ENCODE measurements at places on chromosomes 11 and 22.

DNA sequence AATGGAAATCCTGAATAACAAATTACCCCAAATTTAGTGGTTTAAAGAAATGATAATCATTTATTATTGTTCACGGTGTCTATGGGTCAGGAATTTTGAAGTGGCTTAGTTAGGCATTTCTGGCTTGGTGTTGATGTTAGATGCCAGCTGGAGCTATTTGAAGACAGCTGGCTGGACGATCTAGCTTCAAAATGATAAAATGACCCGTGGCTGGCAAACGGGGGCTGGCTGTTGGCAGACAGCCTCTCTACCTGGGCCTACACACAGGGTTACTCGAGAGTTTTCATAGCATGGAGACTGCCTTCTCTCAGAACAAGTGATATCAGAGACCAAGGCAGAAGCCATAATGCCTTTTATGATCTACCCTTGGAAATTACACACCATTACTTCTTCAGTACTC, 285.2 kb downstream of the METTL15 start:
- no peak for DNase-seq

DNA sequence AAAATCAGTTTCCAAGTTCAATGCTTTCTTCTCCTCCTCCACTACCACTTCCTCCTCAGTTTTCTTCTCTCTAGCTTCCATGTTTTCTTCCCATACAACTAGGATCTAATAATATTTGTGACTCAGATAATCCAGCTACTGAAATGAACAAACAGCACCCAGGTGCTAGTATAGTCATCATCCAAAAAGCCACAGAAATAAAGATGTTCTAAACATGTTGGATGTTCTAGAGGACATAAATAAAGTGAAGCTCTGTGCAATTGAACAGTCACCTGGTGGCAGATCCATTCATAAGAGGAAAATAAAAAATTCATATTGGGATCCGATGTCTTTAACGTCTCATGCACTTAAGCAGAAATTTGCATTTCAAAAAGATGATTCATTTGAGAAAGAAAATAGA, 142.8 kb downstream of the ENTHD1 start:
- no peak for DNase-seq

- peak; percentile 50 for DNase-seq
Observed at GRCh38 chr22:46845296-46846149, 83.1 kb downstream of the TBC1D22A start.

GRCh38 chr22:38069372-38070249, 12.4 kb downstream of the PICK1 start:
- no peak for DNase-seq

DNA sequence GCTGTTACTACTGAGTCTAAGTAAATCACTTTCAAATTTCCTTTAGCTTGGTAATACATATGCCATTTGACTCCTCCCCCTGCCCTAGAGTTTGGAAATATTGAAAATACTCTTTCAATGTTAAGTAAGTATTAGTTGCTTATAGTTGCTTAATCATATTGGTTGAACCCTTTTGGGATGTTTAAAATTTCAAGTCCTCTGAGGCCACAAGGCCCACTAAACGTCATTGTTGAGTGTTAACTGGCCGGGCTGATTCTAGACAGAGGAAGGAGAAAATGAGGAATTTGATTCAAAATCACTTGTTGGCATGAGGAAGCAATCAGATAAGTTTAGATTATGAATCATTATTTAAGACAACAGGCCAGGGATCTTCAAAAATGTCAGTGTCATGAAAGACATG, 8.5 kb downstream of the NAV2 start:
- no peak for DNase-seq

DNA sequence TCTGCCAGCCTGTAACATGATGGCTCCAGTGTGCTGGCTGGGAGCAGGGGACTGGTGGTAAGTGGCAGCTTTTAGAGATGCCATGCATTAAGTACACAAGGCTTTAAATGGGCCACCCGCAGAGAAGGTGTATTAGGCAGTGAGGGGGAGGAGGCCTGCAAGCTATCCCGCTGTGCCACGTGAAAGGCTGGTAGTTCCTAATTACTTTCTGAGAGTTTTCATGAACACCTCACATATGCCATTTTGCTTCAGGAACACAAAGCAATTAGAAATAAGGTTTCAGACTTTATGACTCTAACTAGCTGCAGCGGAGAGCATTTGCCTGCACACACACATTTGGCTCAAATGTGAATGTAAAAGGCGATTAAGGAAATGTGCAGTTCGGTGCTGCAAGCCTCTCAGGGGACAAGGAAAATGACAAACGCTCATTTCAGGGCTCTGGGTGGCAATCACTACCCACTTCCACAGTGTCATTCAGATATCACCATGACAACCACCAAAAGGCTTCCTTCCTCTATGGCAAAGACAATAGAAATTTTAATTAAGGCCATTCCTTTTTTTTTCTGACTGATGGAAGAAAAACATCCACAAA, 116.6 kb downstream of the PLEKHA7 start:
- no peak for DNase-seq

GRCh38 chr11:107856180-107856980, 2.2 kb downstream of the SLC35F2 start:
- no peak for DNase-seq

- DNase-seq = no peak
Observed at GRCh38 chr11:28132548-28132947, 24.4 kb downstream of the METTL15 start.

DNA sequence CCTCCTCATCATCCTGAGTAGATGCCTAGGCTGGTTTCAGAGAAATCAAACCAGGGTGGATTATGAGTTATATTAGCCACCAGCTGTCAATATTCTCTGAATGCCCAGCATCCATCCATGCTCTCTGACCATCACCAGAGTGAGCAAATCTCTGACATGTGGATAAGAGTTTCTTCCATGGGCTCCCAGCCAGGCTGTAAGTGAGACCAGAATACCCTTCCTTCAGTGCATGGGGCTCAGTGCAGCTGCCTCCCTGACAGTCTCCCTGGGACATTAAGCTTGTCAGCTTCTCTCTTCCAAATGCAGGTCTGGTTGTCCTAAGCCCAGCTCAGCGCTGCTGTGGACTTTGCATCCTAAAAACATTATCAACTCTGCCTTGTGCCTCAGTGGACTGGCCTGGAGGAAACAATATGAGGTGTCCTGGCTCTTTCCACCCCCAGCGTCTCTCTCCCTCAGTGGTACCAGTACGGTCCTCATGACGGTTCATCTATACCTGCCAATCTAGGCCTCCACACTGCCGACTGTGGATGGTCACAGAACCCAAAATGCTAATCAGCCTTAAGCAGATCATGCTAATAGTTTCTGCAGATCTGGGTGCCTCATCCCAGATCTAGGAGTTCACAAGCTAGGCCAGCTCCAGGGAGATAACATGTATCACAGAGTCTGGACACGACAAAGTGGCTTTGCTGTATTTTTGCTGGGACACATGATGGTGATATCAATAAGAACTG, 41.6 kb upstream of the PRAME start:
- DNase-seq = no peak

- no peak for DNase-seq
Observed at GRCh38 chr11:126319374-126319740, 15.5 kb downstream of the DCPS start.

- no peak for DNase-seq
Observed at GRCh38 chr11:133896642-133897330, 51.5 kb upstream of the SPATA19 start.

DNA sequence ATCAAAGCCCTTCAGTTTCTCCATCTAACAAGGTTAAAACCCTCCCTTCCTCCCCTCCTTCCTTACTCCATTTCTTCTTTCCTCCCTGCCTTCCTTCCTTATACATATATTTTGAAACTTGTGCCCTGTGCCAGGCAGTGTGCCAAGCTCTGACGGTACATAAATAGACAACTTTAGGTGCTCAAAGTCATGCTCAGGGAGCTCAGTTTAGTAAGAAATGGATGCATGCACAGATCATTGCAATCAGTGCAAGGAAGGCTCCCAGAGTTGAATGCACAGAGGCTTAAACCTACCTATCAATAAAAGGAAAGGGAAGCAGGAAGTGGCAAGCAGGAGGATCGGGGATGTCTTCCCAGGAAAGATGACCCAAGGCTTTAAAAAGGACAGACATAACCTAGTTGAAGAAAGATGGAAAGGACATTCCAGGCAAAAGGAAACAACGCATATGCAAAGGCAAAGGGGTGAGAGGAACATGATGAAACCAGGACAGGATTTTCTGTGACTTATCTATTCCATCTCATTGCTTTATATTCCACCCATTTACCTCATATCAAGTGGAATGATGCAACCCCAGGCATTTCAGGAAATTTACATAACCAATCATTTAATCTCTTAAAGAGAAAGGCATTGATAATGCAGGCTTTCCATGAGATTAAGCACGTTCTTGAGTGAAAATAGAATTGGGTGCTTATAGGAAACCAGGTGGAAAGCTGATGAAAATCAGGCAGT, 13.2 kb downstream of the FZD4 start:
- DNase-seq = no peak

GRCh38 chr11:6303661-6304060, 16.6 kb downstream of the CAVIN3 start:
- DNase-seq = no peak

DNA sequence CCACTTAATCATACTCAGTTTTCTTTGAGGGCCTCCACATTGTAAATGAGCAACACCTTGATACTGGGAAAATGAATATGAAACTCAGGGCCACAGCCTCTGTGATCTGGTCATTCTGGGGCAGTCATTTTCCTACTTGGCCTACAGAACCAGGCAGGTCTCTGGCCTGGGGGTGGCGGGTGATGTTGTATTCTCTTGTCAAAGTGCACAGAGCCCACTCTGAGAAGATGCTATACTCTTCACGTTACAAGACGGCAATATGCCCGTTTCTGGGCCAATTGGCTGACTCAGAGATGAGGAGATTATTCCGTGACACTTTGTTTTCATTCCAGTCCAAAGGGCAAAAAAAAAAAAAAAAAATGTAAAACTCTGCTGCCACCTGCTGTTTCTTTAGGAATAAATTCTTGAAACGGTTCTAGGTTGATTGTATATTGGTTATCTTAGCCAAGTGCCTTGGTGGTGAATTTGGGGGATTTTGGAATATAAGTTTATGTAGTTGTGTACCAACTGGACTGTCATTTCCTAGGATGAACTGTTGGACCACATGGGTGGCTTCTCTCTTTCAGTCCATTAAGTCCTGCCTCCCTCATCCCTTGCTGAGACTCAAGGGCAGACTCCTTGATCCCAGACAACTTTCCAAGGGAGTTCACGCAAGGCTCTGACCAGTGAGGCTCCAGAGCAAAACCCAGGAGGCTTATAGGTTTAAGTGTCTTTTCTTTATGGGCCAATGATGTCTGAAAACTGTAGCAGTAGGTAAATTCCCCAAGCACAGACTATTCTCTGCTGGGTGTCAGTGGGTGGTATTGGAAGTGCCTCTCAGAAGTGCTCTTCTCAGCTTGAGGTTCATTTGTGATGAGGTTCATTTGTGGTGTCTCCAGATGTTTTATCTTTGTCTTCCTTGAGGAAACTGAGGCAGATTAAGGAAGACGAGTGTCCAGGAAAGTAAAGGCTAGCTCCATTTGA, 18.2 kb downstream of the ADM start:
- peak; percentile 83 for DNase-seq

- DNase-seq = no peak
Observed at GRCh38 chr11:121337740-121338272, 45.2 kb downstream of the SC5D start.

GRCh38 chr11:62592146-62592815, 958 bp upstream of the TUT1 start:
- DNase-seq = no peak

DNA sequence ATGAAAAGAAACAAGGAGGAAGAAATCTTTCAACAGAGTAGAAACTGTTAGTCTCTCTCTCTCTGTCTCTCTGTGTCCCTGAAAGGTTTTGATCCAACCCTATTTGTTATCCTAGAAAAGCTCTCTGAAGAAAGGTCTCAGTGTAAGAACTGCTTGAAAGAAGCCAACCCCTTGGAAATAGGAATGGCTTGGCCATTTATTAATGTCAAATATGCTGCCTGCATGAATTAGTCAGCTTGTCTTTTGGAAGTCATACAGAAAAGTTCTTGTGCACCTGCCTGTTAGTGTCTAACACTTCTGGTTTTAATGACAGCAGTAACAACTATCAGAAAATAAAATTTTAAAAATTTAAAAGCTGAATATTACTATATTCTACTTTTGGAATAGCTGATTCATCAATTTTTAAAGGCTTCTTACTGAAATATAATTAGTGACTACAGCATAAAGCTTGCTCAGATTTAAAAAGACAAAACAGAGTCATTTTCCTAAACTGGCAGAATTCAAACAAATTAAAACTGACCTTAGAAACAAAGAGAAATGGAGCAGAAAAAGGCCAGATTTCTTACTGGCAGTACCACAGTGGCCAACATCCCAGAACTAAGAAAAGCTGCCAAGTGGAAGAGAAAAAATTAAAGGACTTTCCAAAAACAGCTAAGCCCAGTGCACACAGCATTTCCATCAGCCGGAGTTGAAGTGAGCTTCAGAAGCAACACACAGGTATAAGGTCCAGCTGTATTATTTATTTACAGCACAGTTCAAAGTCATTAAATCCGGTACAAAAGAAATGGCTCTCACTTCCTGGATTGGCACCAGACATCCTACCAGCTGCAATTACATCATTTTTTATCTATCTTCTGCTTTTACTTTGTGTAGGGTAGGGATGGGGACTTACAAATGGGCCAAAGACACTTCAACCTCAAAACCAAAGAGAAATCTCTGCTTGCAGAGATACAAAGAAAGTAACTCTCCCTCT, 76.3 kb downstream of the PRCP start:
- no peak for DNase-seq

DNA sequence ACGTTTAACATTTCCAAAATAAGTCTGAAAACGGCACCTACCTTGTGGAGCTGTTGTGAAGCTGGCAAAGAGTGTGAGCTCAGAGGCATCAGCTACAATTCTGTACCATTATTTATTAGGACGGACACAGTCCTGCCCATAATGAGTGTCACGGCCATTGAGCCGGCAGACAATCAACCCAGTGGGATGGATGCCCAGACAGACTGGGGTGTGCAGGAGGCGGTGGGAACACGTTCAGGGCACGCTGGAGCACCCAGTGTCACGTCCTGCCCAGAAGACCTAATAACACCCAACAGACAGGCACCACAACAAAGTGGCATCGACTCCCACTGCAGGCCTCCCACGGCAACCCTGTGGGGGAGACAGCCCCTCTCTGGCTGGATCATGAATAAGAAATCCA, 34.5 kb downstream of the TPST2 start:
- DNase-seq = no peak

DNA sequence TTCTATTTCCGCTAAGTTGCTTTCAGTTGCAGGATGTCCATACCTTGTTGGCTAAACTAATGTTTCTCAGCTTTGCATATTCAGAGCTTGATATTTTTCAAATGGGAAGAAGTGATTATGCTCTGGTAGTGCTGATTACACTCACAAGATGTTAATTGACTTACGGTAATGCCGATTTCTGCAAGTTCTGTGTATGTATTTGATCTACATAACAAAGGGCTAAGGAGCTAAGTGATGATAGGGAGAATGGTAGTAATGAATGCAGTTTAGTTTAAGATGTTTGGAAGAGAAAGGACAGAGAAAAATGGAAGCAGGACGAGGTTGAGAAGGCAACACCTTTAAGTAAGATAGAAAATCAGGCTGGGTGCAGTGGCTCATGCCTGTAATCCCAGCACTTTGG, 61.4 kb downstream of the FAM83F start:
- no peak for DNase-seq

DNA sequence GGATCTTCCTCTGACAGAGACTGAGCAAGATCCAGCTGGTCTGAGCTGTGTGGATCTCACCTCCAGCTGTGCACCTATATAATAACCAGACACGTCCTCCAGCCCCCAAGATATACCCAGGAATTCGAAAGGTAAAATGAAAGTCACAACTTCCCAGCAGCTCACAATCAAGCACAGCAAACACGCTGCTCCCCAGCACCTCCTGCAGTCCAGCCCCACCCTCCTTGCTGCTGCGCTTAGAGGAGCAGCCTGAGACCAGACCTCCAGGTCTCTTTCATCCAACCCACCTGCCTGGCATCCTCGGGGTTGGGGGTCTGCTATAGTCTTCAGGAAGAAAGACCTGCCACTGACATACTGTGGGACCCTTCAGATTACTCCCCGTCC, 3.0 kb upstream of the APOL4 start:
- DNase-seq = no peak

Data from epithelial cell of esophagus (primary cell).